SW 1271 (cell line): ENCODE measurements at places on chromosomes 7 and 10.

GRCh38 chr7:39493934-39494333 lies 72.3 kb upstream of the YAE1 start:
- DNase-seq = no peak

DNA sequence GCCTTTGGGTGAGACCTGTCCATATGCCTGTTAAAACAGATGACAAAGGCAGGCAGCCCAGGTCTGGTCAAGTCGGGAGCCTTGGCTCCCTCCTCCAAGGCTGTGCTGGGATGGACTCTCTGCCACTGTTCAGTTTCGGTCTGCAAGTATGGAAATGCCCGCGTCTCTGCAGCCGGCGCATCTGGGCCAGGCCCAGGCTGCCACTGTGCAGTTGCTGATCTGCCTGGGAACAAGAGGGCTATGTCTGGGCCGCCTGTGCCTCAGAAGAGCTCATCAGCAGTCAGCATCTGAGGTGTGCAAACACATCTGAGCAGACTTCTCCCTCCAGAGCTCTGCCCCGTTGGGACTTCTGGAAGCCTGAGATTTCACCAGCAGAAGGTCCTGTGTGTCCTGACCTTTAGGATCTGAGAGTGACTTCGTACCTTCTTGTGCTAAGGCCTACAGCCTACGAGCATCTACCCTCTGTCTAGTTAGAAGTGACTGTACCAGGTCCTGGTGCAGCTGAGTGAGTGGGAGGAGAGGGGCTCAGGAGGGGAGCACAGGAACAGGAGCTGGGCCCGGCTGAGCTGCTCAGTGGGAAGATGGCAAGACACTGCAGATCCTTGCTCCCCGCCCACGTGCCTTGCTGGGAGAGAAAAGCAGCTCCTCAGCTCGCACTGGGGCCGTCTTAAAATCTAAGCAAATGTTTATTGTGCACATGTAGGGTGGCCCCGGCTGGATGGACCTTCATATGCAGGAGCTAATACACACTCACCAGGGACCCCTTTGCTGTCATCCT lies 50.9 kb downstream of the DOCK1 start:
- no peak for DNase-seq

GRCh38 chr10:80528901-80529300 lies 8.8 kb upstream of the SH2D4B start:
- no peak for DNase-seq

DNA sequence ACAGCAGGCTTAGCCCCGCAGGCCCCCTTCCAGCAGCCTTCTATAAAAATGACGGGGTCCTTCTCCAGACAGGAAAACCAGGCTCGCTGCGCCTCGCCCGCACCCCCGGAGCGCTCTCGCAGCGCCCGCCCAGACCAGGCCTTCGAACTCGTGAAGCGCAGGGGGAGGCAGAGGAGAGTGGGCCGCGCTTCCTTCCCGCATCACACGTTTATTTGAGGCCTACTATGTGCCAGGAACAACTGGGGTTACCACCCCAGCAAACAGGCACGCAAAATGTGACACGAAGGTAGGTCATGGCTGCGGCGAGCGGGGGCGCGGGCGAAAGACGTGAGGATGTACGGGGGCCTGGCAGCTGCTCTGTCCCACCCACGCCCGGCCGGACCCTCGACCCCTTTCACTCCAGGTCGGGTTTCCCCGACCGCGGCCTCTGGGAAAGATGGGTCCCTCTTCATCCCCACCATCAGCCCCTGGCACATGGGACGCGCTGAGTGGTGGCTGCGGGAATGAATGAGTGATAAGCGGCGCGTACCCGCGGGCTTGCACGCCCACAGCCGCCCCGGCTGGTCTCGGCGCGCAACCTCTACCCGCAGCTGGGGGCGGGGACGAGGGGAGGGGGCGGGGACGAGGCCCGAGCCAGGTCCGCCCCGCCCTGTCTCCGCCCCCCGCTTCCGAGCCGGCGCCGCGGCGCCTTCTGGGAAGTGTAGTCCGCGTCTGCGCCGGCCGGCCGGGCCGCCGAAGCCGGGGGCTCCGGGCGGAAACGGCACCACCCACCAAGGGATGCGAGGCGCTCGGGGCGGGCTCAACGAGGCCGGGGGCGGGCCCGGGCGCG lies 59.1 kb downstream of the ZNF467 start:
- DNase-seq = peak; percentile 57

DNA sequence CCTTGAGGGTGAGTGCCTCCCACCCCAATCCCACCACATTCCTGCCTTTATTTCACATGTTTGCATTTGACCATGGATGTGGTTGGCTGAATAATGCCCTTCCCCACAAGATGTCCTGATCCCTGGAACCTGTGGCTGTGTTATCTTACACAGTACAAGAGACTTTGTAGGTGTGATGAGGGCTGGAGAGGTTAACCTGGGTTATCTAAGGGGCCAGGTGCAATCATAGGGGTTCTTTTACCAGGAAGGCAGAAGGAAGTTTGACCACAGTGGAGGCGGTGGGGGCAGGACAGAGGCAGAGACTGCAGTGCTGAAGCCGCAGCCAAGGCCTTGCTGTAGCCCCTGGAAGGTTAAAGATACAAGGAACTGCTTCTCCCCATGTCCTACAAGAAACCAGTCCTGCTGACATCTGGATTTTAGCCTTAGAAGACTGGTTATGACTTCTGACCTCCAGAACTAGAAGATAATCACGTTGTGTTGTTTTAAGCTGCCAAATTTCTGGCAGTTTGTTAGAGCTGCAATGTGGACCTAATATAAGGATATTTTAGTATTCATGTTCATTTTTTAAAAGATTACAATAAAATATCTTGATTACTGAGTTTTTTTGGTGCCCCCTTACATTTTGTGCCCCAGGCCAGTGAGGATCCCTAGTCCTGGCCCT lies 136.6 kb downstream of the ARHGAP22 start:
- no peak for DNase-seq

DNA sequence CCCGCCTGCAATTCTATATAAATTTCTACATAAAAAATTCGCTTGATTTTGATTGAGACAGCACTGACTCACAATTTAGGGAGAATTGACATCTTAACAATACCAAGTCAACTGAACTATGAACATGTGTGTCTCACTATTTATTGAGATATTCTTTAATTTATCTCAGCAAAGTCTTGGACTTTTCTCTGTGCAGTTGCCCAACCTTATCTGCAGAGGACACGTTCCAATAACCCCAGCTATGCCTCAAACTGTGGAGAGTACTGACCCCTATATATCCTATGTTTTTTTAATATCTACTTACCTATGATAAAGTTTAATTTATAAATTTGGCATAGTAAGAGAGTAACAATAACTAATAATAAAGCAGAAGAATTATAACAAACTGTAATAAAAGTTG lies 69.4 kb upstream of the PIP4K2A start:
- no peak for DNase-seq

DNA sequence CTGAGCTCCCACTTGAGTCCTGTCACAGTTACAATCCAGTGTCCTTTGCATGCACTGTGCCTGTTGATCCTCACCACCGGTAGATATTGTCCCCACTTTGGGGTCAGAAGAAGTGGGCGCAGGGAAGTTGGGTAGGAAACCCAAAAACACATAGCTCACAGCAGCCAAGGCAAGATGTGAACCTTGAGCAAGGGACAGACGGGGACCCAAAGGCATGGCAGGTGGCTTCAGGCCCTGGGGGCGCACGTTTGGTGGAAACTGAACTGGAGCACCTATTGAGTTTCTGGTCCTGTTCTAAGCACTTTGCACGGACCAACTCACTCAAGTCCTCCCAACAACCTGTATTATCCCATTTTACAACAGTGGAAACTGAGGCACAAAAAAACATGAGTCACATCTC lies 82.8 kb upstream of the ZNF716 start:
- DNase-seq = no peak

GRCh38 chr10:77197544-77197943 lies 440.1 kb downstream of the KCNMA1 start:
- no peak for DNase-seq

GRCh38 chr7:47128700-47129099 lies 453.2 kb downstream of the TNS3 start:
- DNase-seq = no peak

- no peak for DNase-seq
These were observed 44.3 kb upstream of the EIF4H start for GRCh38 chr7:74129887-74130286.

GRCh38 chr10:4195213-4195612 lies 410.2 kb upstream of the KLF6 start:
- DNase-seq = no peak

- DNase-seq = no peak
These were observed 621.2 kb downstream of the REEP3 start for GRCh38 chr10:64142395-64142794.

GRCh38 chr7:436367-437128 lies 83.1 kb downstream of the PDGFA start:
- DNase-seq = no peak

DNA sequence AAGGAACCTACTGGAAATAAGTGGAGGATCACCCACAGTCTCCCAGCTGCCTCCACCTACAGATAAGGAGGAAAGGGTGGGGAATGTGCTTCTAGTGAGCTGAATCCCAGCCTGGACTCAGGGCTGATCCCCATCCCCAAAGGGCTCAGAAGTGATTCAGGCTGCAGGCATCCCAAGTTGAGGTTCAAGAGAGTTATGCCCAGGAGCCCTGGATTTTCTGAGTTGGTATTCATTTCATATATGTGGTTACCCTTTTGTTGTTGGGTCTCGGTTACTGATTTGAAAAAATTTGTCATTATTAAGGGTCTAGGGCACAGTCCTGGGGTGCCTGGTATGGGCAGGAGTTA lies 30.0 kb upstream of the SRGN start:
- DNase-seq = peak; percentile 16

DNA sequence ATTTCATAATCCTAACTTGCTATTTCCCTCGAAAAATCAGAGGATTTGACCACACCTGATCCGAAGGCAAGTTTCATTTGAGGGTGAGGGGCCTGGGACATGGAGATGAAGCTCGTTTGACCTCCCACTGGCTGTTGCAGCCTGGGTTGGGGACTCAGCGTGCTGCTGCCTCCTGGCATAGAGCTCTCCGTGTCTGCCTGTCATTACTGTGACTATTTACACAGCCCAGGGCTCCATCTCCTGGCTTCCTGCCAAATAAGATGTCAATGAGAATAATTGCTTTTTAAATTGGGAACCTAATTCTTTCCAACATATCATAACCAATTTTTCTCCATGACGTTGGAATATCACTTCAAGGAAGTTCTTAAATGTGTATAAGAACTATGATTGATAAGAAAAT lies 139.3 kb upstream of the COBL start:
- no peak for DNase-seq

DNA sequence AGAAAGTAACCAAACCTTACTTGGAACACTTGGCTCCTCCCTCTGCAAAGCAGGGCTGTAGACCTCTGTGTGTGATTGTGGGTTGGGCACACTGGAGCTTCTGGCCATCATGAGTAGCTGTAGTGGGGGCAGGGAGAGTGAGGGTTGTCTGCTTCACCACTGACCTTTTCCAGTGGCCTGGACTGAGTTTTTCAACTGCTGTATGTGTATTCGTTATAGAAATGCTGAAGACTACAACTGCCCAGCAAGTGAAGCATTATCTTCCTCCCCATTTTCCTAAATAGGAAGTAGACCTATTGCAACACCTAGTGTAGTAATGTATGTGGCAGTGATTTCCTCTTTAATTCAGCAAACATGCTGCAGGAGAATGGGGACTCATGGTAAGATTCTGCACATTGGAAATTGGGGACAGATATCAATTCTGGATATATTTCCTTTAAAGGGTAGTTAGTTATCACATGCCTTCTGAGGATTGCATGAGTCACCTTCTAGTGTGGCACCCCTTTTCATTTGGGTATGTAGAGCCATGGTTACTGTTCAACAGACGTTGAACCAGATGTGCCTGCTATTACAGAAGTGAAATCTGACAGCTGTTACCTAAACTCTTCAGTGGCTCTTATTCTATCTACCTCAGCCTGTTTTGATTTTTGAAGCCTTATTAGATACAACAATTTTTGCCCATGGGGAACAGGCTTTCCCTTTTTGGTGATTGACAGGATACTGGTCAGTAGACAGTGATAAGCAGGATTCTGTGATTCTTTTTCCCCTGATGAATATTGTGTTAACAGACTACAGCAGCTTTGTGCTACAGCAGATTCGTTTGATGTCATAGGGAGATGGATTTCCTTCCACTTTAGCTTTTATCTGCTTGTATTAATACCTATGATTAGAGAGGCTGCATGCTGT lies 130.9 kb downstream of the SND1 start:
- DNase-seq = no peak

DNA sequence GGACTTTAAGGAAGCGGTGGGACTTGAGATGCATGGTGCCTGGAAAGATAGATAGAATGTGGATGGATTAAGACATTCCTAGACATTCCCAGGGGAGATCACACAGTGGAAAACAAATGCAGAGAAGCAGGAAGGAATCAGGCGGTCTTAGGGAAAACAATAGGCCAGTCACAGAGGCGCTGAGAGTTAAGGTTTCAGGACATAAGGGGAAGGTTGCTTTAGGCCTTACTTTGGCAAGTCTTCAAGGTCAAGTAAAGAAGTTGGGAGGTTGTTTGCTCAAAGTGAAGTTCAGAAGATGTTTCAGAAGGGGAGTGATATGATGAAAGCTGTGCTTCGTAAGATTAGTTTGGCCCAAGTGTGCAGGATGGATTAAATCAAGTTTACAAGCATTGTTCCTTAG lies 109.4 kb downstream of the SUGCT start:
- DNase-seq = no peak

DNA sequence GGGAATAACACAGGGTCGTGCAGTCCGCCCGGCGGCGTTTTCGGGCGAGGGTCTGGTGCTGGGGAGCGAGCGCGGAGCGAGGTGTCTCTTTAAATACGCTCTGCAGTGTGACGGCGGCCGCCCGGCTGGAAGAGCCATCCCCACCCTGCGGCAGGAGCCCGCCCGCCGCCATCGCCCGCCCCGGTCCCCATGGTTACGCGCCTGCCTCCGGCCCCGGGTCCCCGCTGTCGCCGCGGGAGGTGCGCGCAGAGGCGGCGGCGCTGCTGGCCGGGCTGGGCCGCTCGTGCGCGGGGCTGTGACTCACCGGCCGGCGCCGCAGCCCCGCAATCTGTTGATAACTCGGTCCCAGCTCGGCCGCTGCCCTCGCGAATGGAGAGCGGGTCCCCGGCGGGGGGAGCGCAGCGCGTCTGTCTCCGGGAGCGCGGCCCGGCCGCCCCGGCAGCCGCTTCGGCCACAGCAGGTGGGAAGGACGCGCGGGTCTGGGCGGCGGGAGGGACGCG lies at the start of gene ADGRA1:
ADGRA1 (plus strand) TSS at position 246 of the 500 bp plus-strand sequence. CDS start 986 bp downstream, outside the sequence.
- no peak for DNase-seq

DNA sequence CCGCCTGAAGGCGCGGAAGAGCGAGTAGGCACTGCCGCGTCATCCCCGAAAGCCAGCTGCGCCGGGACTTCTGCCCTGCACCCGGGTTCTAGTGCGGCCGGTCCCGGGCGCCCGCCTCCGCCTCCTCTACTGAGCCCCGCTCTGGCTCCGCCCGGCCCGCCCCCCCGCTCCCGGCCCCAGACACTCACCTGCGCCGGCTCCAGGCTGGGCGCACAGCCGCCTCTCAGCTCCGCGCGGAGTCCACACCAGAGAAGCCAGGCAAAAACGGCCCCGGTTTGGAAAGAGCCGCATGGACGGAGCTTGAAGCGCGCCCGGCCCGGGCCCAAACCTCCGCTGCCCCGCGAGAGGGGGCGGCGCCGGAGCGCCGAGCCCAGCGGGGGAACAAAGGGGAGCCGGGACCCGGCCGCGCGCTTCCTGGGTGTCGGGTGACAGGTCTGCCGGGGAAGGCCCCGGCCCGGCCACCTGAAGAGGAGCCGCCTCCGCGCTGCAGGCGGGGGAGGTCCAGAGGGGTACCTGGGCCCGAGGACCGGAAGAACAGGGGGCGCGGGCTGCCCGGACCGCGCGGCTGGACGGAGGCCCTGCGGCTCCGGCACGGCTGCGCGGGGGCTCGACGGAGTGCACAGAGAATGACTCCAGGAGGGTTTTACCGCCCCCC lies 168.2 kb downstream of the NRF1 start:
- DNase-seq = no peak
